ENCODE measurements at places on chromosomes 16 and 17.
A peak's percentile ranks its signal among the peaks of the same experiment; 100 is the strongest.

GRCh38 chr16:85149776-85150175 is 37.5 kb upstream of the CIBAR2 start:
- no peak for DNase-seq

DNA sequence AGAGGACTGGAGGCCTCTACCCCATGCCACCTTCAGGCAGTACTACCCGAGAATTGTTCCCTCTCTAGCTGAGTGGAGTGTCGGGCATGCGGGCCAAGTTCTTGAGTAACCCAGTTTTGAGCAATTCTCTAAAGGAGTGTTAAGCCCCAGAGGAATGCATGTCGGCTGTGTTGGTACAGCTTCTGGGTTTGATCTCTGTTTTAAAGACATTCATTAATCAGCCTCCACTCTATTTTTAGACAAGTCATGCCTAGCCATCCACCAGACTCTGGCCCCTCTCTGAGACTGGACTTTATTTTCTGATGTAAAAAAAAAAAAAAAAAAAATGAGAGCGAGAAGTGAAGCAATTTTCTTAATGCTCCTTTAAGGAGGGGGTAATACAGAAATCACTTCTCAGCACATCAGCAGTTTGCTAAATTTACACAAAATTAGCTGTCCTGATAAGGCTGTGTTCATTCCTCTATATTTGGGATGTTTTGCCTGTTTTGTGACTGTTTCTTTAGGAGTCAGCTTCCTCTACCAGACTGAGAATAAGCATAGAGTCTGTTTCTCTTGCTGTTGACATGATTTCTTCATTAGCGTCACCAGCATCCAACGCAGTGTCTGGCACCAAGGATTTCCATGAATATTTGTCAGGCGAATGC is 88.7 kb downstream of the AXIN2 start:
- DNase-seq, result peak; percentile 53

- no peak for DNase-seq
These were observed 30.4 kb downstream of the TEX2 start for GRCh38 chr17:64232466-64233262.

- DNase-seq, result no peak
These were observed 170.5 kb upstream of the MPHOSPH6 start for GRCh38 chr16:82340531-82340930.

DNA sequence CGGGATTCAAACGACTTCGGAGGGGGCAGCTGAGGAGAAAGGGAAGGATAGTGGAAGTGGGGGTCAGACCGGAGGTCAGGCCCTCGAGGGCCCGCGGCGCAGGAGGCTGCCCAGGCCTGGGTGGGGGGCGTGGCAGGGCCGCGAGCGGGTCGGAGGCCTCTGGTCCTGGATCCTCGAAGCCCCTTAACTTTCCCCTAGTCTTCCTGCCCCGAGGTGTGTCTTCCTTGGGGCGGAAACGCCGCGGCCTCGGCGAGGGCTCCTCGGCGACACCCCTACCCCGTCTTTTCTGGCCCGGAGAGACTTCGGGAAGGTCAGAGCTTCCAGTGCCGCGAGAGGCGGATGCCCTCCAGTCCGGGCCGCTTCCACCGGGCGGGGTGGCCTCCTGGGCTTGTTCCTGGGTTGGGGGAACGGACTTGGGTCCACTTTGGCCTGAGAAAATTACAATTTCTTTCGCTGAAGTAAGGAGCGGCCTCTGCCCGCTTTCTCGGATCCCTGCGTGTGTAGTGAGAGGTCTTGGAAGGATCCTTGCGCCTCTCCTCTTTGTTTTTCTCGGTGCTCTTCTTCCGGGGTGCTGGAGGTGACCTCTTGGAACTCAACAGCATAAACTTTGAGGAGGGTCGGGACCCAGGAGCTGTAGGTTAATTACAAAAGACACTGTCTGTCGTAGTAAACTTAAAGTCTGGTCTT is 491 bp downstream of the IST1 start:
- peak; percentile 60 for DNase-seq

GRCh38 chr16:11682655-11683096 is 14.4 kb downstream of the SNN start:
- DNase-seq, result peak; percentile 97

- no peak for DNase-seq
These were observed 4.5 kb downstream of the ADAMTS18 start for GRCh38 chr16:77430360-77430759.

DNA sequence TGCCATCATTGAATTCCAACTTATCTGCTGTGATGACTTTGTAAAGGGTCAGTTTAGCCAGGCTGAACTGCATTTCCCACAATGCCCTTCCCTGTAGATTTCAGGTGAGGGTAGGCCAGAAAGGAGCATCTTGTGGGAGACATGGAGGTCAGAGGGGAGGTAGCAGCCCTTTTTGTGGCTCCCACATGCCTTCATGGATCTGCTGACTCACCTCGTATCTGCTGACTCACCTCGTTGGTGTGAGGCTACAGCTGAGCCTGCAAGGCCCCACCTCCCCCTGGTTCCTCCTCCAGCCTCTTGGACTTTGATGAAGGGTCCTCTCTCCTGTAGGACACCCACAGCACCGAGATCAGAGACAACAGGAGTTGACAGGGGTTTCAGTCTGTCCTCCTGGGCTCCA is 102.5 kb downstream of the SALL1 start:
- peak; percentile 6 for DNase-seq

DNA sequence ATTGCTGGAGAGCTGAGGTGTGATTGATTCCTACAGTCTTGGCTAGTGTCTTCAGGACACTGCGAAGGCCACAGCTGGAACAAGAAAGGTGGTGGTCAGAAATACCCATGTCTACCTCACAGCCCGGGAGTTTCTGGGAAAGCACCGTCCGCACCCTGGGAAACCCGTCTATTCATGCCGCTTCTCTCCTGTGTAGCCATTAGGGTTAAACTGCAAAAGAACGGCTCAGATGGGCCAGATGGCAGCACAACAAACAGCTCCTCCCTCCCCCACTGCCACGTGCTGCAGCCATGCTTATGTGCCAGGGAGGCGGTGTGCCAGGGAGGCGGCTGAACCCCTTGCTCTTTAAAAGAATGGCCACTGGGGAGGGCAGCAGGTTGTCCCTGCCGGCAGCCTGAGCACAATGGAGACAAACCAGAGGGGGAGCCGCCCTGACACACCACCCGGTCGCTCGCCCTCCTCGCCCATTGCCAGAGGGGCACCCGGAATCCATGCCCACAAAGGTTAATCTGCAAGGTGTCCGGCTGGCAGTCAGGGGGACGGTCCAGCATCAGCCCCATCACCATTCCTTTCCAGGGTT is 65.2 kb downstream of the CYTH1 start:
- DNase-seq, result peak; percentile 42

- DNase-seq, result no peak
These were observed 6.5 kb downstream of the KRT14 start for GRCh38 chr17:41580244-41580575.

DNA sequence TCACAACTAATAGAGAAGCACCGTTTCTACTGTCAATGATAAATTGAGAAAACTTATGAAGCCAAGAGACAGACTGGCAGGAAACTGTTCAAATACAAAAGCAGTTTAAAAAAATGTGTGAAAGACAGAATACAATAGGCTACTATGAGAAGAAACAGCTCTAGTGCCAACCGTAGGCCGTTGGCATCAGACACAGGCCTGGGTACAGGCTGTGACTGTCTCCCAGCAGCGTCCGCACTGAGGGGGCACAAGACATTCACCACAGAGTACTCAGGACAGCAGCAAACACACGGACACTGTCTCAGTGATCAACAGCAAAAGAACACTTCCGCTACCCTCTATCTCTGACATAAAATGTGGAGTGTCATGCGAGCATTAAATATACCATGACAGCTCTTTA is 7.8 kb upstream of the C1QBP start:
- DNase-seq, result no peak

GRCh38 chr17:60641810-60642220 is 35.8 kb upstream of the BCAS3 start:
- peak; percentile 82 for DNase-seq

DNA sequence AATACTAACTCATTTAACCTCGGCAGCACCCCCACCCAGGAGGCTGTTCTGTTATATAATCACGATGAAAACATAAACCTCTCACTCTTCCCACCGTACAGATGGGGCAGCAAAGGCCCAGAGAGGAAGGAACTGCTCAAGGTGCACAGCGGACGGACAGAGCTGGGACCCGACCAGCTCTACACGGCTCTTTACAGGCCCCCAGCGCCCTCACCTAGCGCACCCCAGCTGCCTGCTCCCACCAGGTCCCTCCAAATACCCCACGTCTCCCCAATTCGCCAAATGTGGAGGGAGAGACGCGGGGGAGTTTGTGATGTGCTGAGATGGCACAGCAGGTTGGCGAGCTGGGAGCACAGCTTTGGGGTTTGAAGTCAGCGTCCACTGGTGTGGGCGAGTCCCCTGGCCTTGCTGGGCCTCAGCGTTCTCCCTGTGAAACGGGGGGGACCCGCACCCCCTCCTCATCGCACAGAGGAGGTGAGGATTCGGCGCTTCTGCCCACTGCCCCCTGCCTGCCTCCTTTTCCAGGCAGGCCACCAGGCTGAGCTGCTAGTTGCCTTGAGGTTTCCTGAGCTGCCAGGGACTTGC is 54.1 kb downstream of the CBFA2T3 start:
- no peak for DNase-seq

- DNase-seq, result no peak
These were observed 57.7 kb downstream of the RMI2 start for GRCh38 chr16:11402745-11403533.

DNA sequence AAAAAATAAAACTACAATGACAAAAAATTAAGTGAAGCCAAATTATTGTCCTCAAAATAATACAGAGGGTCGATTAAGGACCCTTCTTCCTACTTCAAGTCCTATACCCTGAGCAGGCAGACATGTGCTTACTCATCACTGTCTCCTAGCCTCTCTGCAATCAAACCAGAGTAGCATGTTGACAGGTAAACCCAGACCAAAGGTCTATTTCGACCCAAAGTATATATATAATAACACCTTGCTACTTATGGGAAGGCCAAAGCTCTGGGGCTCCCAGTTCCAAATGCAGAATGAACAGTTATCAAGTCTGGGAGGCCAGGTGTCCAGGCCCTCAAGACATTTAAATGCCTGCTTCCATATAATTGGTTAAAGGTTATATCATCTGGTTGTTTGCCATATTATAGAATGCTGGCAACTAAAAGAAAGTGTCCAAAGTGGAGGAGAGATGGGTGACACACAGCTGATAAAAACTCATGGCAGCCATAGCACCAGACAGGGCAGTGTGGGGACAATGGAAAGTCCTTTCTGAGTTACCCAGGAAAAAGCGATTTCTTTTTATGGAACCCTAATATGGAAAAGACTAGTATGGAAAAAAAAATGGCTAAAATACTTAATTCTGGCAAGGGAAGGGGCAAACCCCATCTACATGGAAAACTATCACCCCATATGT is 53.6 kb downstream of the N4BP1 start:
- DNase-seq, result no peak

DNA sequence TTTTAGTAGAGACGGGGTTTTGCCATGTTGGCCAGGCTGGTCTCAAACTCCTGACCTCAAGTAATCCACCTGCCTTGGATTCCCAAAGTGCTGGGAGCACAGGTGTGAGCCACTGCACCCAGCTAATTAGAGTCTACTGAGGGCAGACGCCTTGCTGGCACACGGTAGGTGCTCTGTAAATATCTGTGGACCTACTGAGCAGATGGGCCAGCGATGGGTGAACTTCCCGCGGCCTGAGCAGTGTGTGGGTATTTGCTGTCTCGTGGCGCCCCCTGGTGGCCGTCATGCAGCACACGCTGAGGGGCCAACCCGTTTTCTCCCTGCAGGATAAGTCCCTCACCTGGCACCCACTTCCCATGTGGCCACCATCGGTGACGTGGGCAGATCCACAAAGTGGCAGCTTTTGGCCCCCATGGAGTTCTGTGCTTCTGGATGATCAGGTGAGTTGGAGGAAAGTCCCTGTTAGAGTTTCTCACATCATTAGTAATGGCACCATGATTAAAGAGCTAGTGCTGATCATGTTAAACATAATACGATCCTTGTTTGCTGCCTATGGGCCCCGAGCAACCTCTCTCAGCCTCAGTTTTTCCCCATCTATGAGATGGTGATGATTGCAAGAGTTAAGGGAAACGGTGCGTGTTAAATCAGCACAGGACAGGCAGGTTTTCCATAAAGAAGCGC is 40.7 kb downstream of the ZDHHC7 start:
- DNase-seq, result peak; percentile 78

- peak; percentile 86 for DNase-seq
These were observed 26.0 kb downstream of the ZDHHC7 start for GRCh38 chr16:84985079-84986065.

- DNase-seq, result peak; percentile 33
These were observed 107.9 kb downstream of the SMG6 start for GRCh38 chr17:2195729-2196128.

DNA sequence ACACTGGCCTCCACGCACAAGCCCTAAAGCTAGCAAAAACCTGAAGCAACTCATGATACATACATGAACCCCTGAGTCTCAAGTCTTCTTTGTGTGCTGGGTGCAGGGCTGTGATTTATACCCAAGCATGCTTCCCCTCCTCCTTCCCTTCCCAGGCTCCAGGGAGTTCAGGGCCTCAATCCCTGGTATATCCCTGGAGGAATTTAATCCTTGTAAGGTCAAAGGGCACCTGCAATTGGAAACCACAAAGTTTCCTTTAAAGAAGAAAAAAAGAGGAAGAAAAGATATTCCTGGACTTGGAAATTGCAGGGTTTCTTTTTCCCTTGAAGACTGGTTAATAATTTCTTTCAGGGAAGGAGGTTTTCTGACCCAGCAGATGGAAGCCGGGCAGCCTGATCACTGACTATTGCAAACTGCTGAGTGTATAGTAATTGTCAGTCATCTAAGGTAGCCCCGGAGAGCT is 182.3 kb downstream of the AATF start:
- no peak for DNase-seq

GRCh38 chr17:81511804-81512561 is 616 bp downstream of the ACTG1 start:
- DNase-seq, result peak; percentile 52

DNA sequence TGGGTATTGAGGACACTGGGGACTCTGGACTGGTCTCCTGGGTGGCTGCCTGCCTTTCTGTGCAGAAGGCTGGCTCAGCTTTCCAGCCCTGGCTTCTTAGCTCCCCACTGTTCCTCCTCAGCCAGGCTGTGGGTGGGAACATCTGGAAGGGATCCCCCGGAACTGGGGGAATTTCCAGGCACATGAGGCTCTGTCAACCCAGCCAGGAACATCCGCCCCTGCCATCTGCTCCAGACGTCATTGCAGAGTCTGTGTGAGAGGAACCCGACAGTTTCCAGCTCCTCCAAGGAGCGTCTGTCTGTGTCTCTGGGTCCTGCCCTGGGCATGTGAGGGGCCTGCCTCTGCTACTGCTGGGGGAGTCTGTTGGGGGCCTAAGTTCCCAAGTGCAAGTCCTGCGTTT is 36.2 kb upstream of the CRHR1 start:
- no peak for DNase-seq

Measured in iris pigment epithelial cell (primary cell).